CD4-positive, alpha-beta T cell (primary cell): ENCODE measurements at places on chromosomes 11 and 22.

GRCh38 chr11:104803776-104804175 is 94.5 kb downstream of the CASP12 start:
- DNase-seq = no peak
- H3K36me3 ChIP-seq = no peaks in the 10 kb centered on the region
- peaks cover 4% of the 10 kb centered on the region for H3K4me1 ChIP-seq
- H3K27me3 ChIP-seq = no peaks in the 10 kb centered on the region
- H3K27ac ChIP-seq = no peak overlapping the region

DNA sequence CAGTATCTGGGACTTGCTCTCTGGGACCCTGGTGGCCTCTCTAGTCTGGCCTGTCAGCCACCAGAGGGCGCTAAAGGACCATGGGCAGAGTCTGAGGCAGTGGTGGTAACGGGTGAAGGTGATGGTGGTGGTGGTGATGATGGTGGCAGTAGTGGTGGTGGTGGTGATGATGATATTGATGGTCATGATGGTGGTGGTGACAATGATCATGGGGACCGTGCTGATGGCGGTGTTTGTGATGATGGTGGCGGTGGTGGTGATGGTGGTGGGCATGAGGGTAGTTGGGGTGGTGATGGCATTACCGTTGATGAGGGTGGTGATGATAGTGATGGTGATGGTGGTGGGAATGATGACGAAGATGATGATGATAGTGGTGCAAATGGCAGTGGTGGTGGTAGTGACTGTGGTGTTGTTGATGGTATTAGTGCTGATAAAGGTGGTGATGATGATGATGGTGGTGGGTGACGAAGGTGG is 16.0 kb downstream of the TRPM5 start:
- DNase-seq = peak; percentile 80
- H3K36me3 ChIP-seq = no peaks in the 10 kb centered on the region
- H3K27ac ChIP-seq = no peak overlapping the region
- H3K4me1 ChIP-seq = peaks cover 3% of the 10 kb centered on the region
- no peak overlapping the region for H3K4me3 ChIP-seq

DNA sequence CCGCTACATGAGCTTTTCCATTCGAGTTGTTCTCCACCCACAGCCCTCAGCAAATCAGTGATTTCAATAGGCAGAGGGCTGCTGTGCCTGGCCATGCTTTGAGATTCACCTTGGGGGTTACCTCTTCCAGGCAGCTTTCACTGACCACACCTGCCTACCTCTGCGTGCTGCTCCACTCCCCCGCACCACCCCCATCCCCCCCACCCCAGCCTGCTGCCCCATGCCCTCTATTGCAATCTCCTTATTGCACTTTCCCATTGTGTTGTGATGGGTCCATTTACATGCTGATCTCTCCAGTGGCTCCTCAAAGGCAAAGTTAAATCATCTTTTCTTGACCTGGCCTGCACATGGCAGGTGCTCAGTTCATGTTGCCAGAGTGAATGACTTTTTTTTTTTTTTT is 18.0 kb upstream of the POLA2 start:
- no peak overlapping the region for H3K27ac ChIP-seq
- DNase-seq = no peak
- H3K27me3 ChIP-seq = no peaks in the 10 kb centered on the region
- H3K4me3 ChIP-seq = no peak overlapping the region

DNA sequence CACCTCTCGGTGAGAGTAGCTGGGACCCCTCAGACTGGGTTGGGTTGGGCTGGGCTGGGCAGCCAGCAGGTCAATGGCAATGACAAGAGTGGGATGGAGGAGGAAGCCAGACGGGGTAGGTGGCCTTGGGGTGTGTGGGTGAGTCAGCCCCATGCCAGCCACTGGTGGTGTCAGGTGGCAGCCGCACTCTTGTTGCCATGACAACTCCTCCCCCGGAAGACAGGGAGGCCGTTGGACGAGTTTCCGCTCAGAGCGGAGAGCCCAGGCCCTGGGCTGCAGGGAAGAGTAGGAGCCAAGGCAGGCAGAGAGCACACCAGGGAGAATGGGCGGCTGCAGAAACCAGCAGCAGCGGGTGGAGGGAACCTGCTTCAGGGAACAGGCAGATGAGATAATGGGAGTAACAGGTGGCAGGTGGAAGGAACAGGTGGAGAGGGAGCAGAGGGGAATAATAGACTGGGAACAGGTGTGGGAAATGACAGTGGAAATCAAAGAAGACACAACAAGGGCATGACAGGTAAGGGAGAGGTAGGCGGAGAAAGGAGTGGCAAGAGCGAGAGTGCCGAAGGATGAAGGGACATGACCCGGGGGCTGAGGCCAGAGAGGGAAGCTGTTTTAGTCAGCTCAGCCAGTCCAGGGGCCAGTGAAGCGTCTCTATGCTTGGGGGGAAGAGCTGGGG is 8.7 kb downstream of the SPTBN2 start:
- peaks cover 11% of the 10 kb centered on the region for H3K27me3 ChIP-seq
- no peaks in the 10 kb centered on the region for H3K36me3 ChIP-seq
- peak; percentile 17 for DNase-seq
- H3K4me3 ChIP-seq = no peak overlapping the region
- H3K27ac ChIP-seq = no peak overlapping the region

DNA sequence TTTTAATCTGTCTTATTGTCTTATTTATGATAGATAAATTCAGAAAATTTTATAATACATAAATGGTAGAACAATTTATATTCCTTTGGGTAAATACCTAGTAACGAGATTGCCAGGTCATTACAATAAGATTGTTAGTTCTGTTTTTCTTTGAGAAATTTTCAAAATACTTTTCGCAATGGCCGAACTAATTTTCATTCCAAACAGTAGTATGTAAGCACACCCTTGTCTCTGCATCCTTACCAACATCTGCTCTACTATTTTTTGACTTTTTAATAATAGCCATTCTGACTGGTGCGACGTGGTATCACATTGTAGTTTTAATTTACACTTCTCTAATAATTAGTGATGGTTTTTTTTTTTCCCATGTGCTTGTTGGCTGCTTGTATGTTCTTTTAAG is 351.4 kb upstream of the LUZP2 start:
- H3K27ac ChIP-seq = no peak overlapping the region
- no peaks in the 10 kb centered on the region for H3K36me3 ChIP-seq
- DNase-seq = no peak
- no peak overlapping the region for H3K4me3 ChIP-seq
- H3K4me1 ChIP-seq = no peaks in the 10 kb centered on the region
- no peaks in the 10 kb centered on the region for H3K27me3 ChIP-seq

- peaks cover 3% of the 10 kb centered on the region for H3K36me3 ChIP-seq
- H3K27ac ChIP-seq = peak within 1 kb of the TSS; percentile 52
- H3K4me3 ChIP-seq = peak within 1 kb of the TSS; percentile 56
Measured at GRCh38 chr11:118883368-118884071, at the start of gene CXCR5. Gene CXCR5 (plus strand): TSS chr11:118883892. CDS start chr11:118883942, 50 bp downstream.
